H9 (cell line): ENCODE measurements at places on chromosomes 1 and 21.

- peaks cover 65% of the 10 kb centered on the region for H3K27me3 ChIP-seq
- H3K4me3 ChIP-seq: no peak overlapping the region
- no peak overlapping the region for H3K27ac ChIP-seq
- peaks cover 3% of the 10 kb centered on the region for H3K36me3 ChIP-seq
- peak; percentile 82 for DNase-seq
- no peaks in the 10 kb centered on the region for H3K4me1 ChIP-seq
Measured at GRCh38 chr1:152111515-152111968, 3.7 kb downstream of the TCHH start.

- H3K27me3 ChIP-seq: no peaks in the 10 kb centered on the region
- H3K36me3 ChIP-seq: peaks cover 13% of the 10 kb centered on the region
- H3K27ac ChIP-seq: no peak overlapping the region
- H3K4me3 ChIP-seq: no peak overlapping the region
- H3K4me1 ChIP-seq: no peaks in the 10 kb centered on the region
Measured at GRCh38 chr1:79646880-79647279, 640.4 kb upstream of the ADGRL4 start.

DNA sequence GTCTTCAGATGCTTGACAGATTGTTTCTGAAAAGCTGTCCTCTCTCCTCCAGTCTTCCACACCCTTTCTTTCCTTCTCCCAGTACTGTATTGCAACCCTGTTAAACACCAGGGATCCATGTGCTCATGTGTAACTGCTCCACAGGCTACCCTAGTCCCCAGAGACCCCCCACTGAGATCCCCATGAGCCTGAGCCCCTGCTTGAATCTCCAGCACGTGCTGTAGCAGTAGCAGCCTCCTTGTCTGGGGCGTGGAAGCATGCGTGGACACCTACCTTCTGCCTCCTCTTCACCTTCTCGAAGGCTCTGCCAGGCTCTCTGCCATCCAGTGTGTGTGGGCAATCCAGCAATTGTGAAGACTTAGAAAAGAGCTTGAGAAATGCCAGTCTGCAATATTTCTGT, 25.2 kb downstream of the GPR137B start:
- no peak overlapping the region for H3K4me3 ChIP-seq
- peaks cover 12% of the 10 kb centered on the region for H3K36me3 ChIP-seq
- no peaks in the 10 kb centered on the region for H3K27me3 ChIP-seq
- H3K4me1 ChIP-seq: no peaks in the 10 kb centered on the region; the same call in 1 of the 2 replicates
- H3K27ac ChIP-seq: no peak overlapping the region
- DNase-seq: no peak

DNA sequence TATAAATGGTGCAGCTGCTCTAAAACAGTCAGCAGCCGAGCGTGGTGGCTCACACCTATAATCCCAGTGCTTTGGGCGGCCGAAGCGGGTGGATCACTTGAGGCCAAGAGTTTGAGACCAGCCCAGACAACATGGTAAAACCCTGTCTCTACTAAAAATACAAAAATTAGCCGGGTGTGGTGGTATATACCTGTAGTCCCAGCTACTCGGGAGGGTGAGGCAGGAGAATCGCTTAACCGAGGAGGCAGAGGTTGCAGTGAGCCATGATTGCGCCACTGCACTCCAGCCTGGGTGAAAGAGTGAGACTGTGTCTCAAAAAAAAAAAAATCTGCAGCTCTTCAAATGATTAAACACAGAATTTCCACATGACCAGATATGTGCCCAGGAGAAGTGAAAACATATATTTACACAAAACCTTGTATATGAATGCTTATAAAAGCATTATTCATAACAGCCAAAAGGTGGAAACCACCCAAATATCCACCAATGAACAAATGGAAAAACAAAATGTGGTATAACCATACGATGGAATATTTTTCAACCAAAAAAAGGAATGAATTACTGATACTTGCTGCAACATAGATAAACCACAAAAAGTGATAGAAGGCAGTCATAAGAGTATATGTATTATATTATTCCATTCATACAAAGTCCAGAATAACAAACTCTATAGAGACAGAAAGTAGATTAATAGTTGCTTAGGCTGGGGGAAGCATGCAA, 14.1 kb downstream of the EPS15 start:
- H3K4me1 ChIP-seq: no peaks in the 10 kb centered on the region
- DNase-seq: no peak
- no peaks in the 10 kb centered on the region for H3K27me3 ChIP-seq

DNA sequence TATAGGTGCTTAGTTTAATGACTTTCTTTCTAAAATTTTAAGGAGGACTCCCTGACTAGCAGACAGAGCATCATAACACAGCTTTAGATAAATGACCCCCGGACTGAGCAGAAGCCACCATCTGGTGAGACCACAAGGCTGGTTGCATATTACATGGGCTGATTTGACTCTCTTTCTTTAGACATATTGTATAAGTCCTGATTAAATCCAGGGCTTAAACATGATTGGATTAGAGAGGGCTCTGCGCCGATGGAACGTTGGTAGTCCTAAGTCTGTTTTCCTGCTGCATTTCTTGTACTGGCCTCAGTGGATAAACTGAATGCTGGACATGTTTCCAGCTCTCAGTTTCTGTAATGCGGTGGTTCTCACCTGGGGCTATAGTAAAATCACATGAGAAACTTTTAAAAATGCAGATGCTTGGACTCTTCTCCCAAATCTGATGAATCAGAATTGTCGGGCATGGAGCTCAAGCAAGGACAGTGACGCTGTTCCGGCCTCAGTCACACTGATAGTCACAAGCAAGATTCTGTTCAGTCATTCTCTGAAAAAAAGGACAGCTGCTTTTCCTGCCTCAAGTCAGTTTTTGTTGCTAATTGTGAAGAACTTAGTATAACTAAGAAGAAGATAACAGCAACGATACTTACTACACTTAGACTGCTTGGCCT, 16.6 kb downstream of the DDI2 start:
- no peak overlapping the region for H3K4me3 ChIP-seq
- no peak for DNase-seq
- no peak overlapping the region for H3K27ac ChIP-seq
- no peaks in the 10 kb centered on the region for H3K4me1 ChIP-seq
- peaks cover 87% of the 10 kb centered on the region for H3K36me3 ChIP-seq
